ENCODE measurements at places on chromosomes 6 and 20.

DNA sequence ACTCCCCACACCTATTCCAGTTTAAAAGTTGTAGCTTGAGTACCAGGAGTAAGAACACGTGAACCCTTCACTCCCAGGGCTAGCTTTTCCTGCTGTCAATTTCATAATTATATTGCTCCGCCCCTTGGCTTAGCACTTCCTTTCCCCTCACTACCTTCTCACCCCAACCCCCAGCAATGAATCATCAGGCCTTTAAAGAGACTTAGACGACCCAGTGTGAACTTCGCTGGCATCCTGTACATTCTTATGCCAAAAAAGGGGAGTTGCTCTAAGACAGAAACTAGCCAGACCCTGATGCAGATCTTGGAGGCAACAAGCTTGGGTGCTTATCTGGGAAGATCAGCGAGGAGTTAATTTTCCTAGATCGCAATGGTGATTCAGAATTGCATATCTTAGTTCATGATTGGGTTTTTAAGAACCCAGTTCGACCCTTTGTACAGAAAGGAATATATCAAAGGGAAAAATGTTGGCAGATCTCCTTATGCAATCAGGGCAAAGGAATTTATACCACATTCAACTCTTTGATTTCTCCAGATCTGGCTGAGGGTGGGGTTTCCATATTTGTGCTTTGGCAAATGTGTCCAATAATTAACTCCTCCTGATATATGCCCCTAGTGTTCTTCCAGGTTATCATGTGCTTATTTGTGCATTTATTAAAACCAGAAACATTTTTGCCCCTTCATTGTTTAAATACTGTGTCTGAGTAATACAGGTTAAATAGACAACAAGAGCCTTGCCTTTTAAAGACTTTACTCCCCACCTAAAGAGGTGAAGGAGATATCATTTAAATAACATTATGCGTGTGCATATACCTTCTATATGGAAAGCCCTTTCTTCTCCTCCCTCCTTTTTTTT lies 8.1 kb upstream of the ATXN1 start:
- DNase-seq: no peak

- DNase-seq: no peak
These were observed 13.5 kb upstream of the MDFI start for GRCh38 chr6:41624621-41625380.

DNA sequence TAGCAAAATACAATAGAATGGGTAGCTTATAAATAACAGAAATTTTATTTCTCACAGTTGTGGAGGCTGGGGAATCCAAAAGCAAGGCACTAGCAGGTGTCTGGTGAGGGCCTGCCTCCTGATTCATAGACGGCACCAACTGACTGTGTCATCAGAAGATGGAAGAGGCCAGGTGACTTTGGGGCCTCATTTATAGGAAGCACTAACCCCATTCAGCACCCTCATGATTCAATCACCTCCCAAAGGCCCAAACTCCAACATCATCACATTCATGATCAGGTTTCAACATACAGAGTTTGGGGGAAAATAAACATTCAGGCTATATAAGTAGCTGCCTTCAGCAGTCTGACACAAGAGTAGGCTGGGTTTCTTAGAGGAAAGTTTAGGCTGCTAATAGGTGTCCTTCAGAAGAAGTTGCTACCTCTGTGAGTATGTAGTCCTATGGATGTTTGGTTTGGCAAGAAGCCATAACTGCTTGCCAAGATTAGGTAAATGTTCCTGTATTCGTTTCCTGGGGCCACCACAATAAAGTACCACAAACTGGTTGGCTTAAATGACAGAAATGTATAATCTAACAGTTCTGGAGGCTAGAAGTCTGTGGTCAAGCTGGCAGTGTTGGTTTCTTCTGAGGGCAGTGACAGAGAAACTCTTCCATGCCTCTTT lies 48.8 kb downstream of the NT5E start:
- DNase-seq: no peak

DNA sequence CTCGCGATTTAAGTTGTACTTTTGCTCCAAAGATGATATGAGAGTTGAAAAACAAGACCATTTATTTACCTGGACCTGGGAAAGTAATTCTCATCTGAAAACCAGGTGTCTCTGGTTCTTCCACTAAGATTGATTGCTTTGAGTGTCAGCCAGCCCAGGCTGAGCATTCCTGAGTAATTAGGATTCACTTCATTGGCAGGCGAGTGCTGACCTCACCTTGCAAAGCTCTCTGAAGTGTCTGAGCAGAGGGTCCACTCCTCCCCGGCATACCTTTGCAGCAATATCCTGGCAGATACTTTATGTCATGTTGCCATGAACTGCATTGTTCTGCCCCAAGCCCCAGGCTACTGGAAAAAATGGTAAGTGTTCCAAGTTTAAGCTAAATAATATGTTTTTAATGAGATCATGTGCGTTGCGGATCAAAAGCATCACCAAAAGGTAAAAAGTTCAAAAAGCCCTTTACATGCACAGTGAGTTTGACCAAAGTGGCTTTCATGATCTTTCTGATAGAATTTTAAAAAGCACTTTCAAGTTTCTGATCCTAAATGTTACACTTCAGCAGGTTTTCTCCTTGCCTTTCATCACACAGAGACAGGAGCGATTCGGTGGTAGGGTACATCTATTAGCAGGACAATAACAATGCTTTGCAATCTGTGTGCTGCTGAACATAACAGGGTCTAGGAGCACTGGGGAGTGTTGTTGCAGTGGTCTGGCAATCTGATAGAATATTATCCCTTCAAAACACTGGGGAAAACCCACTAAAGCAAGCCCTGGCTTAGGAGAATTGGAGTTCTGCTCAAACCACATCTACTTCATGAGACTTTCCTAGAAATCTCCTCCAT lies 127.8 kb upstream of the EEF1E1 start:
- no peak for DNase-seq

- DNase-seq: no peak
These were observed 14.8 kb upstream of the MAS1L start for GRCh38 chr6:29502597-29502996.

- no peak for DNase-seq
These were observed 210.0 kb upstream of the PRDM1 start for GRCh38 chr6:105875974-105876640.

DNA sequence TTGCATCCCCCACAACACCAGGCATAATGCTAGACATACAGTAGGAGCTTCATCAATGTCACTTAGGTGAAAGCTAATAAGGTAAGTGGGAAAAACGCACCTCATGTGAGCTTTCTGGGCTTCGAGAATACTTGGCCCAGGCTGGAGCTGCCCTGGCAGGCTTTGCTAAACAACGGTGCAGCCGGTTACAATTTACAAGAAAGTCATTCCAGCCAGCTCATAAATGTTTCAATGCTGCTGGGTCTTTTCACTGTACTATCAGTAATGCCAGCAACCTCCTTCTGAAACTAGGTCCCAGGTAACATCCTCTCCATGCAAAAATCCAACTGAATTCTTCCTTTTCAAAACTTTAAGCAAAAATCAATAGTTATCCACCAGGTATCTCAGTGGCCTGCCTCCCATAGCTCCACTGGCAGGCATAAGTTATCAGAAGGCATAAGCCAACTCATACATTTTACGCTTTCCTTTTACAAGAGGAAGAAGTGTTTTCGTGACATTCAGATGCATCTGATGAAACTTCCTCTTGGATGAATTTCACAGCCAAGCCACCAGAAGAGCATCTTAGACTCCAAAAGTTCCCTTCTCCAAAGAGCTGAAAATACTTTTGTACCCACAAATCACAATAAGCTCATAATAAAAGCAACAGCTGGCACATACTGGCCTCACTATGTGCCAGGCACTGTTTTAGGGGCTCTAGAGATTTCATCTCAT lies 56.3 kb downstream of the RTN4IP1 start:
- DNase-seq: no peak

DNA sequence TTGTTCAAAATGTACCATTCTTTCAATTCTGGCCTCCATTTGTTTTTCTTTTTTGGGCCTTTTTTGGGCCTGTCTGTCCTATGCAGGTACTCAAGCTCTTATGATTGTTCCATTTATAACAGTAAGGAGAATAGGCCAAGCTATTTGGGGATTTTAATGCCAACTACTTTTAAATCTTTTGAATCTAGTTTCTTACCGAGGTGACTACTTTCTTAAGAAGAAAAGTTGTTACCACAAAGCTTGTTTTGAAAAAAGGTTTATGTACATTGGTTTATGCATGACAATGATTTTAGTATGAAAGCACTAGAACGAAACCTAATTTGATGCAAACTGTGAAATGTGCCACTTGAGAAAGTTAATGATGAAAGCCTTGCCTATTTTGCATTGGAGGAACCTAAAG lies 98.3 kb upstream of the MTHFD1L start:
- no peak for DNase-seq

- DNase-seq: no peak
These were observed 150.2 kb downstream of the LAMA2 start for GRCh38 chr6:129033180-129033579.

DNA sequence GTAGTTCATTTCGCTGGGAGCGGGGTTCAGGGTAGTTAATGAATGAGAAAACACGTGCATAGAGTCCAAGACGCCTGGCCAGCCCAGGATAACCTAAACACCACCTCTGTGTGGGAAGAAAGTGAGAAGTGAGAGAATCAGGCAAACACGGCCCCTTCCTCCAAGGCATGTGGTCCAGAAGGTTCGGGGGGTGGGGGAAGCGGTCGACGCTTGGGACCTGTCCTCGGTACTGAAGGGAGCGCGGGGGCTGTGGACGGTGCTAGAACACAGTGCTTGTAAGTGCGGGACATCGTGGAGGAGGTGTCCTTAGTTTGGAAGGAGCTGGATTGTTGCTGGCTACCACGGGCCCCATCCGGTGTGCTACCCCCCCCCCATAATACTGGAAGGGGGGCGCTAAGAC lies 1.7 kb upstream of the VSTM2L start:
- DNase-seq: no peak

DNA sequence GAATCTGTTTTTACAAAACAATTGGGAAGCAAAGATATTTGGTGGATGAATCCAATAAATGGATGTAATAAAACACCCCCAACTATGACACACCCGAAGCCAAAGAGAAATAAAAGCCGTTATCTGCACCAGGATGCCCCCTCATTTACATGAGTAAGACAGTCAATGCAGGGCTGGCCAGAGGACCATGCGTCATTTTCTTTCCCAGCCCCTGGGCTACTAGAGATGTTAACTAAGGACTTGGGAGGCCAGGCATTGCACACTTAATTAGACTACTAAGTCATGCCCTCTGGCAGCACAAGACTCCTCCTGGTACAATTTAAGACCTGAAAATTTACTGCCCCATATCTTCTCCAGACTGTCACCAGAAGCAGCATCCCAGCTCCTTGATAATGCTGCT lies 3.2 kb downstream of the LEMD2 start:
- no peak for DNase-seq

- no peak for DNase-seq
These were observed 103.1 kb downstream of the TNFRSF21 start for GRCh38 chr6:47206626-47207025.

- DNase-seq: no peak
These were observed 399.4 kb downstream of the CD83 start for GRCh38 chr6:14516956-14517355.

DNA sequence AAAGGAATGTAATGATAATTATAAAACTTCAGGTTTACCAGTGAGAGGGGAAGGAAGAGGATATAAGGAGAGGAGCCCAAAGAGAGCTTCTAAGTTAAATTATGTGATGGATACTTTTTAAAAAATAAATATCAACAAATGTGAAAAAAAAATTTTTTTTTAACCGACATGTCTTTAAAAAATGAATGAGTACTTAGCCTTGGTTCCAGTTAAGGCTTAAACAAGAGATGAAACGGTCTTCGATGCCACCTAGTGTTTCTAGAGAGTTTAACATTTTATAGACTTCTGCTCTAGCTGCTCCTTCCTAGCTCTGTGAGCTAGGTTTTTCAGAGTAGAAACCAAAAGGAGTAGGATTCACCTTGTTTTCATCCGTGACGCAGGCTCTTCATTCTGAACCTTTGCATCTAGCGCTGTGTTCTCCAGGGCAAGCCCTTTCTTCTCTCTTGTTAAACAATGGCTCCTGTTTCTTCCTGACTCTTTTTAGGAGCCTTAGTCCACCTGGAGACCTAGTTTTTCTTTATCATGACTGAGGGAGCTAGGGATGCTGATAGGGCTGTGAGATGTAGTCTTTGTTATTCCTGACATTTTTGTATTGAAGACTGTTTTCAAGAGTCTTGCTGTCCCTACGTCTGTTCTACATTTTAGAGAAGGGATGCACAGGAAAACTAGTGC lies 42.4 kb upstream of the GNRH2 start:
- no peak for DNase-seq

DNA sequence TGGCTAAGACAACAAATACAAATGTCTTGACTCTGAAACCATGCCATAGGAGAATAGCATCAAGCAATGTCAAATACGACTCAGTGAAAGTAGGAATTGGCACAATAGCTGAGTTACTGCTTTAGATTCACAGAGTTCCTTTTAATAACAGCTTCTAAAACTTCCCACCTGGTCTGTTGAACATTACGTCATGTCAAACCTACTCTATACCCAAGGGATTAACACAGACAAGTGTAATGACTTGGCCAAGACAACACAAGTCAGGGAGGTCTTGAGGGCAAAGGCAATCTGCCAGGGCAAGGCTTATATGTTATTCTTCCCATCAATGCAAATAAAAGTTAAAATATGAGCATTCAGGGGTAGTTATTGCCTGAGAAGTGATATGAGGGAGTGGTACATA lies 265.1 kb upstream of the PRDM1 start:
- no peak for DNase-seq

GRCh38 chr6:47391675-47392074 lies 82.0 kb upstream of the TNFRSF21 start:
- DNase-seq: no peak

GRCh38 chr6:153790048-153790447 lies 249.0 kb upstream of the OPRM1 start:
- DNase-seq: no peak
